Stimulated activated CD8-positive, alpha-beta memory T cell treated with anti-CD3 and anti-CD28 coated beads, Interleukin-7, amount 100 ng/mL, for 1 hour (primary cell): ENCODE measurements at places on chromosomes 1 and 21.
A peak's percentile ranks its signal among the peaks of the same experiment; 100 is the strongest.

DNA sequence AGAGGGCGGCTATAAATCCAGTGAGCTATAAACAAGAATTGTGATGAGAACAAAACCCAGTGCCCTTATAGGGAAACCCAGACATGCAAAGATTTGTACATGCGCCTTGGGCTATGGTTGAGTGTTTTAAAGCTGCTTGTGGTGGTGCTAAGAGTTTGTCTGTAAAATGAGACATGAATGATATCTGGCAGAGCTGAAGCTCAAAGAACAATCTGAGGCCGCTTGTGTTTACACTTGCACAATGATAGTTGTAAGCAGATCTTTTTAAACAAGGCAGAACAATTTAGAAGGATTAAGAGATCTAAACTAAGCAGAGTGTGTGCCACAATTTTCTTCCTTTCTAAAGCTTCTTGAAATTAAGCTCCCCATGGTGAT, 80.4 kb upstream of the ADAMTS5 start:
- DNase-seq = no peak

DNA sequence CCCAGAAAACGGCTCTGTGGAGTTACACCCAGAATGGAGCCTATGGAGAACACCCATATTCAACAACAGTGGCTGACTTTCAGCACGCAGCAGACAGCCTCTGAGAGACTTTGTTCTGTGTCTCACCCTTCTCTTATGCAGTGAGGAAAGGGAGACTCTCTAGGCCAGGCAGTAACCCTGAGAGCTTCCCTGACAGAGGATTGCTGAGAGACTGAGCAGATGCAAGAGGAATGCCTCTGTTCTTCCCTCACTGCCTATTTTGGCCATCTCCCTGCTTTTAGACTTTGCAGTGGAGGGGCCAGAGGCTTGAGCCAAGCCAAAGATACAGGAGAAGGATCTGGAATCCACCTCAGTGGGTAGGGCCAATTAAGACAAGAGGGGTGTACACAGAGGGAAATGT, 41.8 kb upstream of the SLC16A1 start:
- DNase-seq = no peak

DNA sequence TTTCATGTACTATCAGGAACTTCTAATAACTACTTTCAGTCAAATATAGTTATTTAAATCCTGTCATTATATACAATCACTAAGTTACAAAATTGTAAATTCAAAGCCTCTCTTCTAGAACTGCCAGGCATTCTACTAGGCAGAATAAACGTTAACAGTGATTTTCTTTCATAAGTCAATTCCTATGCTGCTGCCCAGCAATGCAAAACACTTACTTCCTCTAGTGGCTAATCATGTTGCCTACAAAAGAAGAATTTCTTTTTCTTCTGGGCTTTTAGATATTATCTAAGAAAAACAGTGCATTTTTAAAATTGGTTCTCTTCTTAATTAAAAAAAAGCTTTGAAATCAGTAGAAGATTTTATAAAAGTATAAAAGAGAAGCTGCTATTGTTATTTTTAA, 509.8 kb upstream of the ADAMTS5 start:
- DNase-seq = no peak

DNA sequence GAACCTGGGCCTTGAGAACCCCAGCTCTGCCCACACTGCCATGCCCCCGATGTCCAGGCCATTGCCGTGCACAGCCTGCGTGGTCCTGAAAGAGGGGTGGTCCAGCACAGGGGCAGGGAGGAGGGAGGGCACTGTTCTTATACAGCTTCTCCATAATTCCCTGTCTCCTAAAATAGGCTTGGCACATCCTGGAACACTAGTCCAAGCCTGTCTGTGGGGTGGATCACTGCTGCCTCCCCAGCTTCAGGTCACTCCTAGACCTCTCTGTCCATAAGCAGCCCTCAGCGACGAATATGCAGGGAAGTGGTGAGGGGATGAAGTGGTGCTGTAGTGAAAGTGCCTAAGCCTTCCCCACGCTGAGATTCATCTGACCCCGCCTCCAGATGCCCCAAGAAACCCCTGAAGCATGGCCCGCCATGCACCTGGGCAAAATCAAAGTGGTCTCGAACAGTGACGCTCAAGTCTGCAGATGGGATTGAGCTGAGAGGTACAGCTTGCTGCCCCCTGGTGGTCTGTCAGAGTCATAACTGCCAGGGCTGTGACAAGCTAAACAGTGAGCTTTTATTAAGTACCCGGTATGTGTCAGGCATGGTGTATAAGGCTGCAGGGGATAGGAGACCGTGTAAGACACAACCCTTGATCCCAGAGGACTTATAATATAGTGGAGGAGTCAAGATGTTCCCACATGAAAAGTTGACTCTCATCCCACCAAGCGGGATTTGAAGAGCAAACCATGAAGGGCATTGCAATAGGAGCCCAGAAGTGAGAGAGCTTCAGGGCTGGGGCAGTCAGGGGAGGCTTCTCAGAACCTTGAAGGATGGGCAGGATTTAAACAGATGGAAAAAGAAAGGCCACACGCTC, 66.6 kb downstream of the FAM163A start:
- DNase-seq = peak; percentile 46

DNA sequence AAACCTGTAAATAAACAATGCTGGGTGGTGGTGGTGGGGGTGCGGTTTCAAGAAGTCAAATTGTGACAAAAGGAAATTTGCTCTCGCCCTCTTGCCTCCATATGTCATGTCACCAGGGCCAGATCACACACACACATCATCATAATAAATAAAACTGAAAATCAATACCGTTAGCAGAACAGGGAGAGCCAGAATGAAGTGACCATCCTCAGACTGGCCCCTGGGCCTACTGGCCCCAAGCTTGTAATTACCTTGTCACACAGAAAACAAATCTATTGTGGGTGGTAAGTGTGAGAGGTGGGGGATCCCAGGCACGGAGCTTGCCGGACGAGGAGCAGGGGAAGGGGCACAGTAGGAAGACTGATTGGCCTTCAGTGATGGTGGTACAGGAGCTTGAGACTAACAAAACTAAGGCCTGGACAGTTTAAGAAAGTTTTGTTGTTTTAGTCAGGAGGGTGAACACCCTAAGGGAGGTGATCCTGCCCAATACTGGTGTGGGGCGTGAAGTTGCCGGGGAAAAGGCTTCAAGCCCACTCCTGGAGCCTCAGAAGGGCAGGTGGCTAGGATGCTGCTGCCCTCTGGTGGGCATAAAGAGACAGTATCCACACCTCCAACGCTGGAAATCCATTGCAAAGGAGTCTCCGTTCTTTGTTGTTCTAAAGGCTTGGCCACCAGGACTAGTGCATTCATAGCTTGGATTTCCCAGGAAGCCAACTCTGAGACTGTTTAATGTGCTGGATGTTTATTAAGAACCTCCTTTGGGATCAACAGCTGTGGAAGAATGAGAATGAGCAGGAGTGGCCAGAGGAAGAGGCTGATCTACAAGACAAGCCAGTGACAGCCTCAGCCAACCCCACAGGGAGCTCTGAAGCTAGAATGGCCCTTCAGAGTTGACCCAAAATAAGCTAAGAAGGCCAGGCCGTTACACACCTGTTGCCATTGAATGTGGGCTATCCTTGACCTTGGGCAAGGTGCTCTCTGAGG, 8.1 kb upstream of the C1orf216 start:
- no peak for DNase-seq

- DNase-seq = no peak
Observed at GRCh38 chr21:14995226-14995625, 69.6 kb downstream of the NRIP1 start.

DNA sequence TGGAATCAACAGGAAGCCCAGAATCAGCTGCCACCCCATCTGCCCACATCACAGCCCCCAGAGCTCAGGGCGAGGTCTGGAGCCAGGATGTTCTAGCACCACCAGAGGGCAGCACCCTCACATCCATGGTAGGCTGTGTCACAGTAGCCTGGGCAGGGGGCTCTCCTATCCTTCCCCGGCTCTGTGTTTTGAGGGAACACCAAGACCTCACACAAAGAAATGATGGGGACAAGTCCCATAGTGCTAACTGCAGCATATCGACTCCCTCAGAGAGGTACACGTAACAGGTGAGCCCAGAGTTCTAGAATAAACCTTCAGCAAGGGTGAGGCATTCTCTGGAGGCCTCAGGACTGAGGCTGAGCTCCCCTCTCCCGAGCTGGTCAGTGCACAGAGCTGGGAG, 2.3 kb upstream of the KCNC4 start:
- peak; percentile 49 for DNase-seq

GRCh38 chr21:33700491-33700890, 58.2 kb downstream of the ITSN1 start:
- no peak for DNase-seq

- no peak for DNase-seq
Observed at GRCh38 chr1:64980745-64981600, 14.6 kb upstream of the JAK1 start.

DNA sequence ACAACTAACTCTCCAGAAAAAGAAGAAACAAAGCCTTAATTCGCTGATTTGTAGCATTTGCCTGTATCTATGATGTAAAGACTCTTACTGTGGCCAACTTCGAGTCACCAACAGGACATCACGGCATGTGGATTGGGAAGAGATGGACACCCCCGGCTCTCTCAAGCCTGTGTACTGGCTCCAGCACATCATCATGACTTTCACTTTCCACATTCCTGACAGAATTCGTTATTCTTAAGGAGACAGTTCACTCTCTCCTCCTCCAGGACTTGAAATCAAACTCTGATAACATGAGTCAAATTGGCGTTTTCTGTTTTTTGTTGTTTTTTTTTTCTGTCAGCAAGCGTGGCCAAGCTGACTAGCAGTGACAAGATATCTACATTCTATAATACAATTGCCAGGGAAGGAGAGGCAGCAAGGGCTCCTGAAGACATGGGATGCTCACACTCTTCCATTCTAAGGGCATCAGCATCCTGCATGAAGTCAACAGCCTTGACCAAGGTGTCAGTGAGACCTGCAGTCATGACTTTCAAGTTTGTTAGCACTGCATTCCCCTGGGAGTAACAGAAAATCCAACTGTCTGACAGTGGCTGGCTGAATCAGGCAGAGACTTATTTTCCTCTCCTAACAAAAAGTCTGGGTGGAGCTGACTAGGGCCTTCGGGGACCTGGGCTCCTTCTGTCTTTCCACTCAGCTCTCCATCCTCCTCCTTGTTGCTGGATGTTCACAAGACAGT, 13.3 kb upstream of the TRAF3IP3 start:
- no peak for DNase-seq

GRCh38 chr1:1310109-1310385, 1.6 kb downstream of the PUSL1 start:
- DNase-seq = no peak

DNA sequence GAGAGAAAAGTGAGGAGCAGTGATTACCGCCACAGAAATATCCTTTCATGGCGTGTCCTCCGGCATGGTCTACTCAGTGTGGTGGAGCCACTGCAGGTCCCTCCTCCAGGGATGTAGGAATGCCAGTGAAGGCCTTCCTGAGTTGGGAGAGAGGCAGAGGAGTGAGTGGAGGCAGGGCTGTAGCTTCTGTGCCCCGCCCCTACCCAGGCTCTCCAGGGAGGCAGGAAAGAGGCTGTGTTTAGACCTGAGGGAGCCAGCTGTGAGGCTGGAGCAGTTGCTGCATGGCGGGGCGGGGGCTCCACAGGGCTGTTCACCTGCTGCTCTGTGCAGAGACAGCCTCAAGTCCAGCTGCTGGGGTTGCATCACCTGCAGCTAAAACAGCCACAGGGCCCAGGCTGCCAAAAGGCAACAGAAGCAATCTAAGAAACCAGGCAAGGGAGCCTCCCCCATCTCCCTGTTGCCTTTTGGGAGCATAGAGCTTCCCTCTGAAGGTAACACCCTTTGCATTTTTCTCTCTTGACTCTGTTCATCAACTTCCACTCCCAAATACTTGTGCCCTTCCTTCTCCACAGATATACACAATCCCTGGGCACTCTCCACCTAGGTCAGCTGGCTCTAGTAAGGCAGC, 801 bp upstream of the ANXA9 start:
- DNase-seq = no peak

GRCh38 chr21:26967062-26967913, at the start of gene ADAMTS5:
TSS of gene ADAMTS5 (minus strand) at chr21:26967088. CDS start at chr21:26966391, 697 bp downstream.
- no peak for DNase-seq

- DNase-seq = no peak
Observed at GRCh38 chr1:233655301-233655740, 41.4 kb downstream of the KCNK1 start.

DNA sequence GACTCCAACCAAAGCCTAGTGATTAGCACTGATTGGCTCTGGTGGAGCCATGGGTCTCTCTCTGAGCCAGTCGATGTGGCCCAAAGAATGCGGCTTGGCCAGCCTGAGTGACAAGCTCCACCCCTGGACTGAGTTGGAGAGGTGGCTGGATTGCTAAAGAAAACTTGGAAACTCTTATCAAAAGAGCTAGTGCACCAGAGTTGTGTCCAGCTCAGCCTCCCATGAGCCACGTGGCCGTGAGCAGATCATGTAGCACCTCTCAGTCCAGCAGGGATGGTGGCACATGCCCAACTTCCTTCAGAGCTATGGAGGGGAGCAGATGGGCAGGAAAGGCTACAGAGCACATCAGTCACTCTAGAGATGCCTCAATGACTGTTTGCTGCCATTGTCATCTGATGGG, 142.8 kb upstream of the VAMP3 start:
- DNase-seq = no peak

- DNase-seq = no peak
Observed at GRCh38 chr1:10539411-10540043, 64.8 kb downstream of the PEX14 start.

- DNase-seq = no peak
Observed at GRCh38 chr1:241240069-241240468, 116.9 kb downstream of the RGS7 start.

DNA sequence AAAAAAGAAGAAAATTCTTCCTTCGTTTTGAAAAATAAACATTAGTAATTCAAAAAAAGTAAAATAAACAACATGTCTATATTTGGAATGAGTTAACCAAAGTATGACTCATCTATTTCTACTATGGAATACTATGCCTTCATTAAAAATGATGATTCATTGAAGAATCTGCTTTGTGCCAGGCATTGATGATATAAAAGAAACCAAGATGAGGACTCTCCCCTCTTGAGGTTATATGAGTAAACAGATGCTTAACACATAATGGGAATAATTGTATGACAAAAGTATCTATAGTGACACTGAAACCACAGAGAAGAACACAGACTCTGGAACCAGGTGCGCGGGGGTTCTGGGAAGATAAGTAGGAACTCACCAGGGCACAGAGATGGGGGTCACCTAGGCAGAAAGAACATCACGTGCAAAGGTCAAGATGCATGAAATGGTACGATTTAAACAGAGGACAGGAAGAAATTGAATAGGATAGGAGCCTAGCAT, 18.8 kb downstream of the ELF3 start:
- no peak for DNase-seq

DNA sequence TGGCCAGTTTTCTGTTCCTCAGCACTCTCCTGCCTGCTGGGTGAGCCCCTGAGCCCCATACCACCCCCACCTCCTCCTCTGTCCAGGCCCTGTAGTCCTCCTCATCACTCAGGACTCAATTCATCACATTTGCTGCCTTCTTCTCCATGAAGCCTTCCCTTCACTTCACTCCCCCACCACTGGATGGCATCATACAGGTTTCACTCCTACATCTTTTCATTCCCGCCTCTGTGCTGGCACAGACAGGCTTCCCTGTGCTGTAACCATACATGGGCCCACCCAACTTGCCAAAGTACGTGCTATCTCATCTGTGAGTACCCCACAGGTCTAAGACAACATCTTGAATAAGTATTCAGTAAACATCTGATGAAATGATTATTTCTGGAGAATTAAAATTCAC, 56.9 kb downstream of the SLC45A1 start:
- DNase-seq = no peak
